ENCODE measurements at places on chromosomes 2 and 18.

DNA sequence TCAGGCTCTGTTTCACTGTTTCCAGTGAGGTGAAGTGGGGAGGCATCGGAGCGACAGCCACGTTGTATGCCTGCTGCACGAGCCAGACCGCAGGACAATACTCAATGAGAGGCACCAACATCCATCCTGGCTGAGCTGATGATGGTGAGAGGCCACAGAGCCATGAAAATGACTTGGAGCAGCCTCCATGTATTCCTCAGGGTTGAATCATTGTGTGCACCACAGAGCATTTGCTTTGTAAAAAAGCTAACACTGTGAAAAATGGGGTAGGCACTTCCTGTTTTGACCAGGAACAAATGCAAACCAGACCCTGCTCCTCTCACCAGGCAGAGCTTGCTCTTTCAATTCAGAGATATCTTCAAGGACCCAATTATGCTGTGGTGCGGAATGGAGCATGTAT, 87.2 kb downstream of the LPIN1 start:
- DNase-seq: no peak

DNA sequence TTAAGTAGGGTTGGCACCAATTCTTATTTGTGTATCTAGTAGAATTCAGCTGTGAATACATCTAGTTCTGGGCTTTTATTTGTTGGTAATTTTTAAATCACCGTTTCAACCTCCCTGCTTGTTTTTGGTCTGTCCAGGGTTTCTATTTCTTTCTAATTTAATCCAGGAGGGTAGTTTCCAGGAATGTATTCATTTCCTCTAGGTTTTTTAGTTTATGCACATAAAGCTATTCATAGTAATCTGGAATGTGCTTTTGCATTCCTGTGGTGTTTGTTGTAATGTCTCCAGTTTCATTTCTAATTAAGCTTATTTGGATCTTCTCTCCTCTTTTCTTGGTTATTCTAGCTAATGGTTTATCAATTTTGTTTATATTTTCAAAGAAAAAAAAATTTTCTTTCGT, 1361.8 kb upstream of the DDX18 start:
- DNase-seq: no peak

- DNase-seq: no peak
These were observed 94.5 kb downstream of the PLEKHA3 start for GRCh38 chr2:178574789-178575188.

GRCh38 chr2:133414486-133415209, 153.6 kb downstream of the NCKAP5 start:
- no peak for DNase-seq

DNA sequence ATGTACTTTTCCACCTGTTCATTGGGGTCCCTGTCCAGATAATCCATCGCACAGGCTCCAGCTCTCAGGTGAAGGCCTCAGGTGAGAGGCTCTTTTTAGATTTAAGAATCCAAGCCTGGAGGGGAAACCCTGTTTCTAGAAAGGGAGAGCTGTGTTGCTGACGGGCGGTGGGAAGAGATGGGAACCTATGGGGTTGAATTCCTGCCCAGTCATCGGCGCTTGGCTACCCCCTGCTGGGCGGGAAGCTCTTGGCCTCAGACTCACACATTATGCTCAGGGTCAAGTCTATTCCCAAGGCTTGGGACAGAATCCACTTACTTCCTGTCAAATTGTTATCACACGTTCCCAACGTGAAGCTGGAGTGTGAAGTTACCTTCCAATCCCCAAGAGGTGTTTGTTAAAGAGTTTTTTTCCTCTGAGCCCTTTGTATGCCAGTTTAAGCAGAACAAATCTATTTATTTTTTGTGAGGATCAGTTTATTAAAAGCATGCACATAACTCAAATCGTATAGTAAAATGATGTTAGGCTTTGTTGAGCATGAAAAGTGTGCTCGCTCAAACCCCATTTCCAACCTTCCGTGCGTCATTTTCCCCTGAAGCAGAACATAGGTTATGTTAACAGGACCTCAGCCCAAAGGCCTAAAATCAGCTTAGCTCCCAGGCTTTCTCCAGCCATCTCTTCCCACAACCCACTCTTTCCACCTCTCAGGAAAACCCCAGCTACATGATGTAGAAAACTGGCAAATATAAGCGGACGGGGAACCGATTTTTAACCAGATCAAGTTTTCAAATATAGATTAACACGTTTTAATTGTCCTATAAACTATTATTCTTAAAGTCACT, 181.7 kb upstream of the ETAA1 start:
- DNase-seq: peak; percentile 77
